ENCODE measurements at places on chromosomes 11 and 22.

- DNase-seq = no peak
Measured at GRCh38 chr22:17243524-17243923, 24.3 kb upstream of the ADA2 start.

- peak; percentile 68 for DNase-seq
Measured at GRCh38 chr22:41576877-41577276, 12.8 kb downstream of the PMM1 start.

DNA sequence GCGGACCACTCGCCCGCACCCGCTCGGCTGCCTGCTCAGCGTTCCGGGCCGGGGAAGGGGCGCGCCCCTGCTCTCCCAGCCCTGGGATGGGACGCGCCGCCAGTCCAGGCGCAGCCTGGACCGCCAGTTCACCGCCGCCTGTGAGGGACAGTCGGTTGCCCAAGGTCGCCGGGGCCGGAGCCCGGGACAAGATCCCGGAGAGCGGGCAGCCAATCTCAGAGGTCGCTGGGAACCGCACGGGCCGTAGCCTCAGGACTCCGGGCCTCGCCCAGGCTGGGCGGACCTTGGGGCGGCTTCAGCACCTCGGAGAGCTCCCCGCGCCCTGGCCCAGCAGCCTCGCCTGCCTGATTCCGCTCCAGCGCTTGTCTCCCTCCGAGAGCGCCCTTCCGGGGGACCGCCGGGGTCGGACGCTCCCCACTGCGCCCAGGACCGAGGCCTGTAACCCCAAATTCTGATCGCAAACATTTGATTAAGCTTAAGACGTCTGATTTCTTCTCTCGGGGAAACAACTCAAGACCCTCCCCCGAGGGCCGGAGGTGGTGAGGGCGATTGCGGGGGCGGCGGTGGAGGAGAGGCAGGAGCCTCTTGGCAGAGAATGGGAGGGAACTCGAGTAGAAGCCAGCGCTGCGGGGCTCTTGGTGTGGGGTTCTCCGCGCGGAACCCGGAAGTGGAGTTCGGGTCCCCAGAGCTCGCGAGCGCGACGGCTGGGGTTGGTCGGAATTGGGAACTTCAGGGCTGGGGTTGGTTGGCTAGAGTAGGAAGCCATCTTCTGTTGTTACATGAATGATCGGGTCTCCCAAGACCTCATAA, 1.1 kb upstream of the CHRM4 start:
- peak; percentile 86 for DNase-seq

GRCh38 chr22:34975721-34976120, 90.2 kb upstream of the ISX start:
- DNase-seq = no peak

- DNase-seq = no peak
Measured at GRCh38 chr11:6191742-6192141, 7.3 kb upstream of the OR52W1 start.

GRCh38 chr22:48092866-48093265, 1330.4 kb downstream of the TBC1D22A start:
- peak; percentile 25 for DNase-seq

DNA sequence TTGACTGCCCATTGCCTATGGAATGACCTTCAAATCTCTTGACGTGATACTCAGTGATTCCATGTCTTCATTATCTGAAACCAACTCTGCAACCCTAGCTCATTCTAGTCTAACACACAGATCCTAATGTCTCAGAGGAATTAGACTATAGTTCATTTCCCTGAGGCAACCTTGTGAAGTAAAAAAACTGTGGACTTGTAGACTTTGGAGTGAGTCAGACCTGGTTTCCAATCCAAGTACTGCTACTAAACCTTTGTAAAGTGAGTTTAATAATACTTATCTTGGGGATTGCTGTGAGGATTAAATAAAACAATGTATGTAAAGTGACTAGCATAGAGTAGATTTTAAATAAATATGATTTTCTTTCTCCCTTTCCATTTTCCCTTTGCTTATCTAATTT, 226.1 kb downstream of the BLID start:
- no peak for DNase-seq

GRCh38 chr22:37202716-37203115, 9.6 kb downstream of the SSTR3 start:
- DNase-seq = no peak

GRCh38 chr11:109728056-109728455, 306.1 kb downstream of the C11orf87 start:
- DNase-seq = no peak

- peak; percentile 96 for DNase-seq
Measured at GRCh38 chr22:32546496-32546895, 71.9 kb downstream of the FBXO7 start.

Data from lung (tissue), 17 donors.